ENCODE measurements at places on chromosomes 6 and 20.

- no peak for DNase-seq
Observed at GRCh38 chr6:5331845-5332442, 70.6 kb downstream of the FARS2 start.

- no peak for DNase-seq
Observed at GRCh38 chr20:49699200-49699992, 14.3 kb downstream of the B4GALT5 start.

DNA sequence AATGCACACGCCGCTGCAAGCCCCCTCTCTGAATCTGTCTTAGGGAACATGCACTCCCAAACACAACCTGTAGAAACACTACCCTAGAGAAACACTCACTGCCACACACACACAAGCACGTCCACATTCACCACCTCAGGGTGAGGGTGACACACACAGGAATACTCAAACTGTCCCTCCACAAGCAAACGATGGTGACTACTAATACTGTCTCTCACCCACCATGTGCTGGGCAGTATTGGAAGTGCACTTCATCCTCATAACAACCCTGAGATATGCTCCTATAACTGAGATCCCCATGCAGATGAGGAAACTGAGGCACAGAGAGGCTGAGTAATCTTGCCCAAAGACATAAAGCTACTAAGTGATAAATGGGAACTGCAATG lies 55.0 kb downstream of the ATP9A start:
- no peak for DNase-seq

GRCh38 chr20:37821696-37822095 lies 81.2 kb upstream of the VSTM2L start:
- DNase-seq: no peak

DNA sequence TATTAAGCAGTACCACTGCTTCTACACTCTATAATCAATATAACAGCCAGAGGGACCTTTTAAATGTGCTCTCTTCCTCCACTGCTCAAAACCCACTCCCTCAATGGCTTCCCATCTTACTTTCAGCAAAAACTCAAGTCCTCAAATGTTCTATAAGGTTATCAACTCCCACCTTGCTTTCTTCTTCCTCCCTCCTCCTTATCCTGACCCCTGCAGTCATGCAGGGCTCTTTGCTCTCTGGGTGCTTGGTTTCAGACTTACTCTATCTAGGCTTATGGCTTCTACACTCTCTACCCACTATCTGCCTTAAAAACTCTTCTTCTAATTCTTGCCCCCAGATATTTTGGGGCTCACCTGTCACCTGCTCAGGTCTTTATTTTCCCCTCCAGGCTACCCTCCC lies 5.3 kb downstream of the ARHGAP18 start:
- no peak for DNase-seq

DNA sequence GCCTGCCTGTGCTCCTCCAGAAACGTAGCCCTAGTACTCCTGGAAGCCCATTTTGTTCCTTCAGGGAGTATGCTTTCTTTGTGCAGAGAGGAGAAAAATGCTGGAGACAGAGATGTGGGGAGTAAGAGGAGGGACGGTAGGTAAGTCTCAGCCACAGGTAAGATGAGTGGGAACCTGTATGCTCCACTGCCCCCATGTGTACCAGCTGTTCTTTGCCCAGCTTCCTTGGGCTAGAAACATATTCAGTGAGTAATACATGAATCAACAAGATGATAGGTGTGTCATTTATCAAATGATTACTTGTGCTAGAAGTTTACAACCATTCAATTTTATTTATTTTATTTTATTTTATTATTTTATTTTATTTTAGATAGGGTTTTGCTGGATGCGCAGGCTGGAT lies 13.6 kb upstream of the CEP85L start:
- DNase-seq: no peak

DNA sequence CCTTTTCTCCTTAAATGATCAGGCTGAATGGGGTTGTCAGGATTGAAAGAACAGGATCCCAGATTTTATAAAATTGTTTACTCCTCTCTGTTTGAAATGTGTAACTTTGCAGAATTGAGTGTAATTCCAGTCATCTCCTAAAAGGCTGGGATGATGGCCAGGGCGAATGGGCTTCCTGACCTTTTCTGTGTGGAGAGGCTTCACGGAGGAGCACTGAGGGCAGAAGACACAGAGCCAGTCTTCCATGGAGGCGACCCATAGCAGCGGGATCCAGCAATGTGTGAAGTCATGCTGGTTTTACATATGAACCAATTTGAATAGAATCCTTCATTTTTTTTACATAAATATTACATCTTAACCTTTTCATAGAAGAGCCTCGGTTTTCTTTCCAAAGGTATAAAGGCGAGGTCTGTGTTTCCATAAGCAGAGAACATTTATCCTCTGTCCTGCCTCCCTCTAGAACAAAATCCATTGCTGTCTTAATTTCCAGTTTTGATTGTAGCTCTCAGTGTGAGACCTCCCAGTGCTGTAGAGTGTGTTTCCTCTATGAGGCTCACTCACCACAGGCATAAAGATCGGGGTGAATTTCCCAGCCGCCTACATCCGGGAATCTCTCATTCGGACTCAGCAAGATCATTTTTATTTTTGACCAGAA lies 369.7 kb upstream of the FLRT3 start:
- no peak for DNase-seq

GRCh38 chr6:144548536-144548935 lies 263.4 kb downstream of the UTRN start:
- DNase-seq: no peak

DNA sequence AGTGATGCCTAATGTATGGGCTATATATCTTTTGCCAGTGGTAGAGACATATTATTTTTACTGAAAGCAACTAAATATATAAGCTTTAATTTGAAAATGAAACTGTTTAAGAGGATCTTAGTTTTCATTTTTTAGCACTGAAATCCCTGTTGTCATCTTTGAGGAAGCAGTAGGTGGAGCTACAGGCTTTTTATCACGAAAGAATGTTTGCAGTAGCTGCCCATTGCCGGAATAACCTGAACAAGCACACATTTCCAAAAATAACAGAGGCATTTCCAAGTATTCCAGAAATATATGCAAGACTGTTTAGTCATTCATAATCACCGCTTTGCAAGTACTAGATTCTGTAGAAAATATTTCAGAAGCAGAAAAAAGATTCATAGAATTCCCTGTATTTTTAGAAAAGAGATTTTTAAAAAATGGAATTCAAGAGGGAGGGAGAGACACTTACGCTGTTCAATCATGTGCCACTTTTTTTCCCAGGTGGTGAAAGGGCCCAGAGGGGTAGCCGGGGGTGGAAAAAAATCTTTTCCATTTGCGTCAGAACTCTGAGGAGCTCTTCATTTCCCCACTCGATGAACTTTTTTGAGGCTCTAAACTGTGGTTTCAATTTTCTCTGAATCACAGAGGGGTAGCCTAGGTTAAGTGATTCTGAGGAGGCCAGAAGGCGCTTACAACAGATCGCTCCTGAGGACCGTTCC lies 142.5 kb upstream of the FERMT1 start:
- DNase-seq: no peak

- peak; percentile 38 for DNase-seq
Observed at GRCh38 chr20:37346535-37347346, 801 bp downstream of the SRC start.

DNA sequence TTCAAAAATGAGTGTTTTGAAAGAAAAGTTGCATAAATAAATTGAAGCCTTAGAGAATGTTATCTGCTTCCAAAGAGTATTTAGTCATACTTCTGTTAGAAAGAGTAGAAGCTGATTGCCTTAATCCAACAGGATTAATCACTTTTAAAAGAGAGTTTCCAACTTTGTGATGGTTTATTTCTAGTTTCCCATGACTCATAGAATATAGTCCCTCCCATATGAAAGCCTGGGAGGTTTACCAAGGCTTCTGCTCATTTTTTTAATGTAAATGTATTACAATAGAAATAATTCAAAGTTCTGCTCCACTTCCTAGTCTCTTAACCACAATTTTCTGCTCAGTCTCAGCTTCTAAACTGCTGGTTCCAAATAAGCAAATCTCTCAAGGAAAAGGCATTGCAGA lies 118.0 kb upstream of the IRAK1BP1 start:
- no peak for DNase-seq

DNA sequence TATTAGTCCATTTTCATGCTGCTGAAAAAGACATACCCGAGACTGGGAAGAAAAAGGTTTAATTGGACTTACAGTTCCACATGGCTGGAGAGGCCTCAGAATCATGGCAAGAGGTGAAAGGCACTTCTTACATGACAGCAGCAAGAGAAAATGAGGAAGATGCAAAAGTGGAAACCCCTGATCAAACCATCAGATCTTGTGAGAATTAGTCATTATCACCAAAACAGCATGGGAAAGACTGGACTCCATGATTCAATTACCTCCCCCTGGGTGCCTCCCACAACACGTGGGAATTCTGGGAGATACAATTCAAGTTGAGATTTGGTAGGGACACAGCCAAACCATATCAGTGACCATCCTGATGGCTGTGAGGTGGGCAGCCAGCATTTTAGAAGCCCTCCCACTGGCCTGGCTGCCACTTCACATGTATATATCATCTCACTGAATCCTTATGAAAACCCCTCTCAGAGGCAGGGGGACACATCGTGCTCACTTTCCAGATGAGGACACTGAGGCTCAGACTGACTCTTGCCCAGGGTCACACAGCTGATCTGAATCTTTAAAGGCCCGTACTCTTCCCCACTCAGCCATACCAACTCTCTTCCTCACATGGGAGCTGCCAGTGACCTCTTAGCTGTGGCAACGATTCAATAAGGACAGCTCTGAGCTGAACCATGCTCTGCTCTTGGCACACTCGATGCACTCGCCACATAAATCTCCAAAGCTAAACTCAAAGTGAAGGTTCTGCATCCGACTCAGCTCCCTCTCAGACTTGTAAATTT lies 25.7 kb downstream of the BMP7 start:
- DNase-seq: no peak

GRCh38 chr6:163095401-163095800 lies 319.1 kb upstream of the QKI start:
- DNase-seq: no peak

- no peak for DNase-seq
Observed at GRCh38 chr6:71333697-71334096, 45.1 kb downstream of the OGFRL1 start.

GRCh38 chr20:35007891-35008290 lies 52.2 kb downstream of the MYH7B start:
- DNase-seq: no peak

GRCh38 chr20:17849901-17850683 lies 118.5 kb downstream of the SNX5 start:
- DNase-seq: no peak

- DNase-seq: no peak
Observed at GRCh38 chr6:6218759-6219085, 101.7 kb downstream of the F13A1 start.

GRCh38 chr20:63553933-63554290 lies at the start of gene FNDC11:
Gene FNDC11 (plus strand): TSS chr20:63554159. CDS start chr20:63555664, 1,505 bp downstream.
- DNase-seq: peak; percentile 75

GRCh38 chr6:36623547-36624459 lies 29.6 kb downstream of the SRSF3 start:
- DNase-seq: peak; percentile 76

GRCh38 chr6:156948807-156949206 lies 171.6 kb downstream of the ARID1B start:
- DNase-seq: no peak

GRCh38 chr6:124008000-124008987 lies 204.6 kb downstream of the NKAIN2 start:
- no peak for DNase-seq

- DNase-seq: no peak
Observed at GRCh38 chr6:19320111-19320581, 517.0 kb upstream of the ID4 start.

- no peak for DNase-seq
Observed at GRCh38 chr6:159616456-159616855, 76.6 kb downstream of the SOD2 start.

GRCh38 chr20:1469925-1470571 lies 3.4 kb upstream of the NSFL1C start:
- DNase-seq: peak; percentile 53

DNA sequence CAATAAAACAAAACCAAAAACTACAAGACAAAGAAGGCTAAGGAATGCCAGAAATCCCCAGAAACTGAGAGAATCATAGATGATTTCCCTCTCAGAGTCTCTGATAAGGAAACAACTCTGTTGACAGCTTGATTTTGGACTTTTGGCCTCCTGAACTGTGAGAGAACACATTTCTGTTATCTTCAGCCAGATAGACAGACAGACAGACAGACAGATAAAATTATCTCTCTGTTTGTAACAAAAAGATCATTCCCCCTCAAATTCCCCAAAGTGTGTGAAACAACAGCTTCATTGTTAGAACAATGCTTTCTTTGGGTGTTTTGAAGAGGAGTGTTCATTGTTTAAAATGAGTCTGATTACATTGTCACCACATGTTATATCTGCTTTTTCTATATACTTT lies 148.2 kb downstream of the BCKDHB start:
- DNase-seq: no peak

GRCh38 chr6:119102901-119103300 lies 24.4 kb upstream of the FAM184A start:
- DNase-seq: no peak

GRCh38 chr20:49380337-49380780 lies 102.1 kb downstream of the KCNB1 start:
- DNase-seq: no peak

DNA sequence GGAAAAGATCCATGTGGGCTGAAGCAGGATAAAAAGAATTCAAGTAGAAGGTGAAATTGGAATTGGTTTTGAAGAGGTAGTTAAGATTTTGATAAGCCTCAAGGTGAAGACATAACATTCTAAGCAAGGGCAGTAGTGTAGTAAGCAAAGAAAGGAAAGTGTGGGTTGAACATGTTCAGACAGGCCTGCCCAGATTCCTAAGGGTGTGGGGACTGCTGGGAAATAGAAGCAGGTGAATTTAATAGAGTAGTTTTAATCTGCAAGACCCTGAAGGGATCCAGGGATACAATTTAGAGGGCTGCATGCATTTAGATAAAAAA lies 19.1 kb downstream of the TAB2 start:
- no peak for DNase-seq

GRCh38 chr6:144952456-144953240 lies 667.5 kb downstream of the UTRN start:
- DNase-seq: no peak

Measured in neuronal stem cell (in vitro differentiated cells).